ENCODE measurements at places on chromosomes 4 and X.
A peak's percentile ranks its signal among the peaks of the same experiment; 100 is the strongest.

DNA sequence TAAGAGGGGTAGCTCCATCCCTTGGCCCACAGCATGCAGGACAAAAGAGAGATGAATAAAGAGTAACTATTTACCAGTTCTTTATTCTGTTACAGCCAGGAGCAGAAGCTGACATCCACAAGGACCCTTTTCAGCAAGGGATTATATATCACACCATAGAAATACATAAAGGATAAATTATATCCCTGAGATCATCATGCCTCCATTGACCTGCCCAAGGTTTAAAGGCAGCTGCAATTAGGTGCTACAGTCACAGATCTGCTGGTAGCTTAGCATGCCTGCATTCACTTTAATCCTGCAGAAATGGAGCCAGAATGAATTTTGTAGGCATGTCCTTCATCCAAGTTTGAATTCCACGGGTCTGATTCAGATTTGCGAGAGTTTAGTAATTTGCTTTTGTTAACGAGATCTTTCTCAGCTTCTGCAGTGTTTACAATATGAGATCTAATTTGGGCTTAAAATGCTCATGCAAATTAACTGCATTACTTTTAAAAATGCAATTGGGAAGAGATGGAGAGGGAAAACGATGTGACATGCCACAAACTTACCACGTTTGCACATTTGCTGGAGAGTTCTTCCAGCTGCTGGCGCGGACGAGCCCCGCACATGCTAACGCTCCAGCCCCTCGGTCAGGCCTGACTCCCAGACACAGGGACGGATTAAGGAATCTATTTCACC is 327.0 kb upstream of the NOCT start:
- DNase-seq = peak; percentile 21

DNA sequence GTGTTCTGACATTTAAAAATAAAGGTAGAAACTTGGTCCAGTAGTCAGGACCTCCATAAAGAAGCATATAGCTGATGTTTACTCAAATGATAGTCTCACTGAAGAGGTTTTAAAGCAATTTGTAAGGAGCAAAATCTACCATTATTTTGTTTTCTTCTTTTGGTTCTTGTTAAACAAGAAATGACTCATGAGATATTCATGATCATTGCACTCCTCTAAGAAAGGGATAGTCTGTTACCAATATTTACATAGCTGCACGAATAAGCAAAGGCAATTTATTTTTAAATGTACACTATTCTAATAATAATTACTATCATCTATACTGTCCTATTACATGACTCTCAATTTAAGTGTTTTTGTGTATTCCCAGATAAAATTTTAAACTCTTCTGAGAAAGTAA is 397.9 kb downstream of the FAM47B start:
- no peak for DNase-seq

DNA sequence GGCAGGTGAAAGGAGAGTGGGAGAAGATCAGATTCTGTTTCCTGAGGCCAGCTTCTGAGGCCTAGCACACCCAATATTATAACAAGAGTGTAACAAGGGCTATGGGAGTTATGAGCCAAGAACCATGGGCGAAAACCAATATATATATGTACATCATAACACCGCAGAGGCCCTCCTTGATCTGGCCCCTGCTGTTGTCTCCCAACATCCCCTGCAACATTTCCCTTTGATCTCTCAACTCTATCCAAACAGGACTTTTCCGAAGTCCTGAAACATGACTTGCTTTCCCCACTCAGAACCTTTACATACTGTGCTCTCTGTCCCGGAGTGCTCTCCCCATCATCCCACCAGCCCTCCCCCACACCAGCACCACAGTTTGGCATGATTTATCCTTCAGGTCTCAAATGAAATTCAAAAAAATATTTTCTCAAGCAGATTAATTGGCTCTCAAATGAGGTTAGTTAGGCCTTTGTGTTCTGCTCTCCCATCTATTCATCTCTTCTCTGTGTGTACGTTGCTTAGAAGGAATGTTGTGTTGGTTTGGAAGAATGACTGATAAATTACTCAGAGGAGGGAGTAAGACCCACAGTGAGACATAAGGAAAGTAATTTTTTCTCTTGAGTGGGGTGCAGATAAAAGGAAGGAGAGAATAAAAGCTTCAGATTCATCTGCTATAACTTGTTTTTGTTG is 58.1 kb upstream of the SMIM10 start:
- DNase-seq = peak; percentile 84

- no peak for DNase-seq
Observed at GRCh38 chrX:140099221-140099620, 133.9 kb upstream of the CXorf66 start.

GRCh38 chr4:121061215-121061614 is 11.1 kb downstream of the NDNF start:
- DNase-seq = no peak

All from fibroblast of skin of right biceps (primary cell).